ENCODE measurements at places on chromosomes 2 and 18.

DNA sequence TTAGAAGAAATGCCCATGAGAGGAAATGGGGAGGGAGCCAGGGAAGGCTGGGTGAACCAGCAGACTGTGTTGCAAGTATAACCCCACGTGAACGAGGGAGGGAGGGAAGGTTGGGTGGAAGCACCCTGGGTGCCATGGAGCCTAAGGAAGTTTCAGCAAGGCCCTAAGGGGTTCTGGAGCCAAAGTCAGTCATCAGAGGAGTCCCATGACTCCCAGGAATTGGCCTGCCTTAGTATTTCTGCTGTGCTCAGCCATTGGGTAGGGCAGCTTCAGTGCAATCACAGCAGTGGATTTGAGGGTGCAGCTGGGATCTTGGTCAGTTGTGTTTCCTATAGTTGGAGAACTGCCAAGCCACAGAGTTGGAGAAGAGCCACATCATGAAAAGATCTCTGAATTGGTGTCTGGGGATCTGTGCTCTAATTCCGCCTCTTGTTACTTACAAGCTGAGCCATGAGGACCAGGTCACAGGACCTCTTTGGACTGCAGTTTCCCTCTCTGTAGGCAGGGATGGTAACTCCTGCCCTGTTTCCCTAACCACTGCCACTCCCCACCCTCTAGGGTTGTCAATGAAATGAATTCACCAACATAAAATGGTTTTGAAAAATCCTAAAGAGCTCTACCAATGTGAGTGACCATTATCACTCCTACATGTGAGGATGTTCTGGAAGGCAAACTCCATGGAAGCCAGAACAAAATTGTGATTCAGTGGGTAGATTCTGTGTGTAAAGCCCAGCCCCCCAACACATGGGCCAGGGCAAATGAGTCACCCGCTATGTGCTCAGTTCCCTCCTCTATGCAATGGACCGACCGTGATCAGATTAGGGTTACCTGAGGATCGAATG is 108.9 kb downstream of the CLIP4 start:
- DNase-seq = no peak

- DNase-seq = no peak
Observed at GRCh38 chr18:70322385-70322784, 33.5 kb downstream of the SOCS6 start.

DNA sequence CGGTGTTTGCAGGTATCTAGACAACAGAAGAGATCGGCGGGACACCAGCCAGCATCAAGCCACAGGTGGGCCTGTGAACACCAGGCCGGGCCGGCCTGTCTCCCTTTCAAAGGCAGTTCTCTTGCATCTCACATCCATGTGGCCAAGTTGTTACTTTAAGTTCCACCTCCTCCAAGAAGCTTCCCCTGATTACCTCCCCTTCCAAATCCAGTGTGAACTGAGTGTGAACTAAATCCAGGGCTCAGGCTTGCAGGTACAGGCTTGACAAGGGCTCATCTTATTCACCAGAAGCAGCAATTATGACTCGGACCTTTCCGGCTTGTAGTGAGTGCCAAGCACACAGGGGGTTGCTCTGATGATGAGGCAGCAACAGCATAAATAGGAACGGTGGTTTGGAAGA is 3.9 kb downstream of the CRACDL start:
- DNase-seq = no peak

GRCh38 chr2:141810148-141810547 is 320.7 kb downstream of the LRP1B start:
- no peak for DNase-seq

Data from stimulated activated CD4-positive, alpha-beta T cell treated with anti-CD3 and anti-CD28 coated beads, Interleukin-12 subunit alpha, Interleukin-12 subunit beta, amount 100 ng/mL, for 24 hours (primary cell).